ENCODE measurements at places on chromosomes 3 and 15.

DNA sequence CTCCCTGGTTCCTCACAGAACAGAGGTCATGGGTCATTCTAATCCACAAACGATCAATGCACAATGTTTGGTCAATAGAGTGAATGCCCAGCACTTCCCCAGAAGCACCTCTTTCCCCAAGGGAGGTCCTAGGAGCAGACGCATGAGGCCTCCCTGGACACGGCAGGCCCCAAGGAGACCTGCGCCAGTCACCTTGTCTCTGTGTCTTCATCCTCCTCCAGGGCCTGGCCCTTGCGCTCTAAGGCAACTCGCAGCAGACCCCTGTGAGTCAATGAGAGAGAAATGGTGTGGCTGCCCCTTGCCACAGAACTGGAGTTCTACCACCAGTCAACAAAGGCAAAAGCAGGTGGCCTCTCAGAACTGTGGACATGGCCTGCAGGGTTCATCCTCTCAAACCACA is 18.1 kb downstream of the ALS2CL start:
- DNase-seq, result peak; percentile 6

GRCh38 chr15:39990706-39991105 is 48.3 kb downstream of the SRP14 start:
- no peak for DNase-seq

DNA sequence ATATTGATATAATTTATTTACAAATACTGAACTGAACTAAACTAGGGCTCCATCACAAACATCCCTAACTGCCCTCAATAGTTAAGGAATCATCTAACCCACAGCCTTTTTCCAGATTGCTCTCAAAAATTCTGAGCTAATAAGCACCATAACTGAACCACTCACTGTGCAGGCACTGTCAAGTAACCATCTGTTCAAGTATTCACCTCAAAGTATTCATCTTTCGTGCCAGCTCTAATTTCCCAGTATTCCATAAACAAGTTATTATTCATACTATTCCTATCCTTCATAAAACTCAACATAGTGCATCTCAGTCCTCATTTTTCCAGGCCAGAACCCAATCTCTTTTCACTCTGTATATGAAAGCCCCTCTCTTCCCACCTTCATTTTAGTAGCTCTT is 41.1 kb downstream of the THBS1 start:
- DNase-seq, result no peak

GRCh38 chr3:170502297-170502696 is 83.6 kb downstream of the SLC7A14 start:
- no peak for DNase-seq

GRCh38 chr15:98151096-98151495 is 190.6 kb downstream of the ARRDC4 start:
- no peak for DNase-seq

DNA sequence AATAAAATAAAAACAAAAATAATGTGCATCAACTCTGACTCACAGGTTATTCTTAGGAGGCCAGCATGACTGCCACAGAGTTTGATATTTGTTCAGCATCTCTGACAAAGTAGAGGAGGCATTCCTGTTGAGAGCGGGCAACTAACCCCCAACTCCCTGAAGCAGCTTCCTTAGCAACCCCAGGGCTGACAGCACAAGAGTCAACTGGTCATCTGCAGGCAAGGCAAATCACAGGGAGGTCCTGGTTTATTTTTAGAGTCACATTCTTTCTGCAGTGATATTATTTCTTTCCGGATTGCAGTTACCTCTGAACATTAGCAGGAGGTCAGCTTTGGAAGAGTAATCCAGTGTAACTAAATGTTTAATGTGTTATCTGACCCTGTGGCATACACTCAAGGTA is 273.0 kb downstream of the PLCL2 start:
- no peak for DNase-seq

GRCh38 chr3:82293867-82294266 is 532.4 kb upstream of the GBE1 start:
- DNase-seq, result no peak

- no peak for DNase-seq
These were observed 39.4 kb downstream of the CD200 start for GRCh38 chr3:112372396-112372795.

DNA sequence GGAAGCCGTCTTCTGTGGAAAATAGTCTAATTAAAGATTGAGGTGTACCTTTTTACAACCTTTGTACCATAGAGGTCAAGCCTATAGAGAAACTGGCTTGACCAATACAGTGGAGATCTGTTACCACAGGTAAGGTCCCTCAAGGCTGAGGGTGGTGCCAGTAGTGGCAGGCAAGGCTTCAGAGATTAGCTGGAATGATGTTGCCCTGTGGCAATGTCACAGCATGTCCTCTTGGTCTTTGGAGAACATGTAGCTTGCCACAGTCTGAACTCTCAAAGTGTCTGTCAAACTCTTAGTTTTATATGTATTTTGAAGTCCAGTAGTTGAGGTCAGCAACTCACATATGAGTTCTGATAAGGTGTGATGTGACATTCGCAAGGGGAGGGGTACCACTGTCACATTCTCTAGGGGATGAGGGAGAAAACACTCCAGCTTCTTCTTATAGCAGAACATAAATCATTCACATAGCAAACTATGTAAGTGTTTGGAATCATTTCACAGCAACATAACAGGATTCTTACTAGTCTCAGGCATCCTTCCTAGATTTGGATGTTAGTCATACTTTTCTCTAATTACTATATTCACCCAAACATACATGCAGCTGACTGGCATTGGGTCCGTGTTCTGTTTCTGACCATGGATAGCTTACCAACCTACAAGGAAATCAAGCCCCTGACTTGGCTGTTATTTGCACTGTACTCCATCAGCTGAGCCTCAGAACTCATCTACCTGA is 173.6 kb downstream of the UBE2E2 start:
- DNase-seq, result no peak

GRCh38 chr15:41571948-41572347 is 12.9 kb downstream of the TYRO3 start:
- no peak for DNase-seq

GRCh38 chr3:173703771-173704170 is 306.2 kb downstream of the NLGN1 start:
- DNase-seq, result no peak

- no peak for DNase-seq
These were observed 118.4 kb upstream of the FHIT start for GRCh38 chr3:61369678-61370077.

DNA sequence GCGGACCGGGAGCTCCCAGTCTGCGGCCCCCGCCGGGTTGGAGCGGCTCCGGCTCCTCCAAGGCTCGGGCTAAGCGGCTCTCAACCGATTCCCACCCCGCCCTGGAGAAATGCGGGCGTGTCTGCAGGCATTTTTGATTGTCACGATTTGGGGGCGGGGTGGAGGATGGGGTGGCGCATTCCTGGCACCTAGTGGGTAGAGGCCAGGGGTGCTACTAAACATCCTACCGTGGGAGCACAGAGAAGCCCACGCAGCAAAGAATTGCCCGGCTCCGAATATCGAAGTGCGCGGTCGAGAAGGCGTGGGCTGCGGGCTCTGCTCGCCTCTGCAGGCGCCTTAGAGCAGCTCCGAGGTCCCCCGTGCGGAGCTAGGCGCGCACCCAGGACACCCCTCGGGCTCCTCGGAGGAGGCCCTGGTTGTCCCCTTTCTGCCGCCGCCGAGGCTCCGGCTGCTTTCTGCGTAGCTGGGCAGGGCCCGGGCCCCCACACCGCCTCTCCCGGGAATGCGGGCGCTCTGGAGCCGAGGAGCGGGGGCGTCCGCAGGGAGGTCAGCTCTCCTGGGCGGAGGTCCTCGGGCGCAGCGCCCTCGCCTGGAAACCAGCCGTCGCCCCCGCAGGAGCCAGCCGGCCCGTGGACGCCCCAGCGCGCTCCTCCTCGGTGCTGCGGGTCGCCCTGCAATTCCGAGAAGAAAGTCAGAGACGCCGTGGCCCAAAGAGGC is 16.5 kb upstream of the LAMP3 start:
- DNase-seq, result peak; percentile 61

GRCh38 chr3:76917436-76917835 is 122.5 kb upstream of the ROBO2 start:
- no peak for DNase-seq

- no peak for DNase-seq
These were observed 95.2 kb downstream of the SEMA6D start for GRCh38 chr15:47812470-47812999.

DNA sequence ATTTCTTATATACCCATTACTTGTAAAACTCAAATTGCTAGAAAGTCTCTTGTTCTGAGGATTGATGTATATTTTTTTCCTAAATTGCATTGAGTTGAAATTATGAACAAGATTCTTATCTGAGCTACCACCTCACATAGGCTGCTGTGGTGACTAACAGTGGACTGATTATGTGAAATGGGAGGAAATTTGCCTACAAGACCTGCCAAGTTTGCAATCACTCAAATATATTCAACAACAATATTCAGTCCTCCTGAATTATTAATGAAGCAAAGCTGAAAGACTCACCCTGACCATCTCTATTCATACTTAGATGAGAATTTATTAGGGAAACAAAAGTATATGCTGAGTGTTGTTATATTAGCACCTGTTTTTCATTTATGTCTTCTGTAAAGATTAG is 412.6 kb upstream of the SEMA6D start:
- DNase-seq, result no peak

GRCh38 chr3:53753518-53754183 is 92.6 kb downstream of the CHDH start:
- no peak for DNase-seq

DNA sequence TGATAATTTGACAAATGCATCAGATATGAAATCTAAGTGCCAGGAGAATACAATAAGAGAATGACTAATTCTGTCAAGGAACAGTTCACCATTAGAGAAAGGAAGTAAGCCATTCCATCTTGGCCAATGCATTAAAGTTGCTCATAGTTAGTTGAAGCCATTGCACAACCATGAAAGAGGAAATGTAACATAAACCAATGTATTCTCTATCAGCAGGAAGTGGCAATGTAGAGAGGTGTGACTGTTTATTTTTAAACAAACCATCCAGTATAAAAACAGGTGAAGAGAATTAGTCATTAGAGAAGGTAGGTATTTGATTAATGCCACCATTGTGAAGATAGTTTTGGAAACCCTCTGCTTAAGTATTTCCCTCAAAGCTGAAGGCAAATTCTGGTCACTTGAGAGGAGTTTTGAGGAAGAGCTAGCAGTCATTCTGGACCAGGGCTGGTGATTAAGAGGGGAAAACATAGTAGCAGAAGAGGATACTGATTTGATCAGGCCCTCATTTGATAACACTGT is 10.7 kb upstream of the ANXA2 start:
- no peak for DNase-seq

DNA sequence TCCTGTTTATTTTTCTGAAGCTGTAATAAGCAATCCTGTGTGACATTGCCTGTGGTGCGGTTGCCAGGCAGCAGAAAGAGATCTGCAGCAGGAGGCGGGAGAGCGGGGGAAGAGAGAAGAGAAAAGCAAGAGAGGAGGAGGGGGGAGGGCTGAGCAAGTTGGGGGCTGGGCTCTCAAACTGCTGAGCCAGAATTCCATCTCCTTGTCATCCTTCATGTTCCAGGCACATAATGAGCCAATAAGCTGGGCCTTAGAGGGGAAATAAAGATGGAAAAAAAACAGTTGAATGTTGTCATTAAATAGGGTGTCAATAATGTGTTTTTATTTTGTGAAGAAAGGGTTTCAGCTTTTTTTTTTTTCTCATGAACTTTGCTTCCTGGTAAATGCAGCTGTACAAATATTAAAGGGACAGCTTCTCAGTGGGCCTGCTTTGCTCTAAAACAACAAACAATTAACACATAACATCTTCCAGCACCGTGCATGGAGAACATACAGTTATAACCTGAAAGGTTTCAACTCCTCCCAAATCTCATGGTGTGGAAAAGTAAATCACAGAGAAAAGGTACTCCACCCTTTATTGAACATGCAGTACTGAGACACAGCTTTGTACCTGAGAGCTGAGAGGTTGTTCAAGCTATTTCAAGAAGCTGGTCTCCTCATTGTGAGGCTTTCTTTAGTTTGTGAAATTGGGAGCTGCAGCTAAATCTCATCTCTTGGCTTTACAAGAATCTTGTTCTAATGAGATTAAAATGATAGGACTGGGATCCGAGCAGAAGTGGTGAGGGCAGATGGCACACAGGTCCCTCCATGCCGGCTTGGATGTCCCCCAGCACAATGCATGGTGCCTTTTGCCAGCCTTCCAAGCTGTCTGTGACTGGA is 451.1 kb upstream of the KCNMB2 start:
- DNase-seq, result peak; percentile 81

DNA sequence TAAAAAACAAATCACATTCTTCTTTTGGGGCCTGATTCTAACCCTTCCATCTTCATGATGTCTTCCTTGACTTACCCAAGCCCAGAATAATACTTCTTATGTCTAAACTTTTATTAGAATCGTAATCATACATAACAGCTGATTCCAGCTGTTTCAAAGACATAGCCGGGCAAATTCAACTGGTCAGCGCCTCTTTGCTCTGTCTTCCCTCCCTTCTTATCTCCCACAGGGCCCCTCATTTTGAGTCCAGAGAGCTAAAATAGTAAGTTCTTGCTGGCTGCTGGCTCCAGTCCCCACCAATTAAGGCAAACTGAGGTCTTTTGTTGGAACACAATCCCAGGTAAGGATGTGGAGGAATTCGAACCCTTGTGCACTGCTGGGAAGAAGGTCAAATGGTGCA is 108.6 kb downstream of the ADCY5 start:
- DNase-seq, result no peak

- DNase-seq, result no peak
These were observed 549.4 kb upstream of the MDFIC2 start for GRCh38 chr3:70861855-70862254.

GRCh38 chr3:142319094-142319493 is 93.7 kb upstream of the GK5 start:
- DNase-seq, result no peak

GRCh38 chr3:138124706-138125355 is 7.4 kb downstream of the A4GNT start:
- no peak for DNase-seq

DNA sequence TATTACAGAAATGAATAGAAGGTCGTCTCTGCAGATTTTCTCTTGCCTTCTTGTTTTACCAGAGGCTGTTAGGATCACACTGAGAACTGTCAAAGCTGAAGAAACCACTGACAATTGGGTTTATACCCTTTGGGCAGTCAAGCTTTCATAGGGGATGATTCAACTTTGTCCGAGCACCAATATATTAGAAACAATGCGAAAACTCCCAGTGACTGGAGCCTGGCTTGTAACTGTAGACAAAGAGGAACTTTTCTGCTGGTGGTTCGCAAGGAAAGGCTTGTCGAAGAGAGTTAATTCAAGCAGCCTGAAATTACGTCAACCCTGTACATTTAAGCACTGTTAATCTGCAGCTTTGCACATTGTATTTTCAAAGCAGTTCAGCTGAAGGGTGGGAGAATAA is 193.2 kb upstream of the ZNF385D start:
- DNase-seq, result no peak

- DNase-seq, result peak; percentile 67
These were observed at the start of gene ABHD17C for GRCh38 chr15:80695099-80695910. ABHD17C (plus strand) TSS chr15:80695310; CDS start chr15:80695430, 120 bp downstream.

GRCh38 chr15:39774688-39775267 is 7.9 kb downstream of the FSIP1 start:
- DNase-seq, result no peak

- DNase-seq, result peak; percentile 55
These were observed 1.2 kb downstream of the KLF13 start for GRCh38 chr15:31327669-31328427.

Data from glutamatergic neuron (in vitro differentiated cells).